ENCODE measurements at places on chromosomes 6 and 20.

- DNase-seq = no peak
Observed at GRCh38 chr20:50096237-50096636, 16.7 kb downstream of the UBE2V1 start.

GRCh38 chr20:57622579-57623381 lies 2.6 kb upstream of the ZBP1 start:
- DNase-seq = no peak

DNA sequence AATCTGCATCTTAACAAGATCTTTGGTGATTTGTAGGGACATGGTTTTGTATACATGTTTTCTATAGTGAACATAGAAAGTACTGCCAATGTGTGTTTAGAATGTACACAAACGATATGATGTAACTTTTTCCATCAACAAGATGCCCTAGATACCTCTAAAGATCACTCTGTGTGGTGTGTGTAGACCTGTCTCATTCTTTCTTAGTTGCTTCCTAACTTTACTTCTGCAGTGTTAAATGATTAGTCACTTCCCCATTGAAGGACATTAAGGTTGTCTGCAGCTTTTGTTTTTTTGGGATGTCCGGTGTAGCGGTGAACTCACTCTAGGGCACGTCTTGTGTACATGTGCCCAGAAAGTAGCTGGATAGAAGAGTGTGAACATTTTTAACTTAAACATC lies 35.9 kb downstream of the CDYL start:
- DNase-seq = no peak

GRCh38 chr20:53216478-53216855 lies 244.3 kb downstream of the TSHZ2 start:
- DNase-seq = no peak

DNA sequence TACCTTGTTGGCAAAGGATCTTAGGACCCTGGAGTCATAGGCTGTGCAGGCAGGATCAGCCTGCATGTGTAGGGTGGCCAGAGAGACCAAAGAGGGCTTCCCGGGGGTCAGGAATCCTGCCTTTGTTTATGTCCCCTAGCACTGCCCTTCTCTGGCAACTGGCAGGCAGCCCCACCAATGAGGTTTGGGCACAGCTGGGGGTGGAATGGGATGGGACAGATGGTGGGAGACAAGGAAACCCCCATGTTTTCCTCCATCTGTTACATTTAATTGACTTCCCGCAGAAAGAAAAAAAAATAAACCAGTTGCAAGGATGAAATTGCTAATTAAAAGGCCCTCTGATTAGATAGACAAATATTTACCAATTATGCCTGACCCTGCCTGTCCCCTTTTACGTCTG lies 27.6 kb downstream of the CD40 start:
- DNase-seq = no peak

GRCh38 chr20:1818895-1819294 lies 76.3 kb upstream of the SIRPA start:
- no peak for DNase-seq

- no peak for DNase-seq
Observed at GRCh38 chr6:32816746-32817204, at the start of gene HLA-DOB. Gene HLA-DOB (minus strand): TSS chr6:32817002. CDS start chr6:32816951, 51 bp downstream.

GRCh38 chr6:107600936-107601335 lies 111.0 kb downstream of the SOBP start:
- no peak for DNase-seq

All from SHP77 treated with DMSO at 0.1 percent for 48 hours (cell line).